ENCODE measurements at places on chromosomes 4 and X.
A peak's percentile ranks its signal among the peaks of the same experiment; 100 is the strongest.

- peak; percentile 52 for DNase-seq
Measured at GRCh38 chr4:123616951-123617461, 220.4 kb downstream of the SPRY1 start.

DNA sequence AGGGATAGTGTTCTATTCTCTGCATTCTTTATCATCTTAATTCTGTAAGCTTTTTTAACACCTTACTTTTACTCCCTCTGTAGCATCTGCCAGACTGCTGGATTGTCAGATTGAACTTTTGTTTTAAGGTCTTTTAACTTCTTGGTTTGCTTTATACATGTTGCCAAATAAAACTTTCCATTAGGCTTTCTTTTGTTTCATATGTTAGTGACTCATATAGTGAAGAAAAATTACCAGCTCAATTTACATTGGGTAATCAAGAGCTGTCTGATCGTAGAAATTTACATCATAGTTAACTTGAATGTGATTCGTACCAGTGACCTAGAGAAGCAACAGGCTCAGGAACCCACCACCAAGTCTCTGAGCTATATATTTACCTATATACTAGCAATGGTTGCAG lies 28.5 kb upstream of the KLHL4 start:
- no peak for DNase-seq

GRCh38 chr4:113468165-113469022 lies 293.1 kb downstream of the CAMK2D start:
- peak; percentile 98 for DNase-seq

GRCh38 chr4:73451404-73451803 lies 15.4 kb downstream of the AFP start:
- DNase-seq, result no peak

DNA sequence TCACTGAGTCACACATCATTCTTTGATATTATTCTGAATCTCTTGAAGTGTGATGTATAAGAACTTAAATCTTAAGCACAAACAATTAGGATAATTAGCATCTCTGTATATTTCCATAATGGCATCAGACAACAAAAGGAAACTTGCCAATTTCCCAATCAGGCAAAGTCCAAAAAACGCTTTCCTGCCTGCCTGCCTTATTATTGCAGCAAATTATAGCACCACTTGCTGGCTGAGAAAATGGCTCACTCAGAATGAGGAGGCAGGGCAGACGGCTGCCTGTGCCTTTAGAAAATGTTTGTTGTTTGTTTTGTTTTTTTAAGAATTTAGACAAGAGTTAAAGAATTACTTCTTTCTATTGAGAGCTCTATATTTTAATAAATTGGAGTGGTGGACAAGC lies 27.7 kb upstream of the NR3C2 start:
- no peak for DNase-seq

DNA sequence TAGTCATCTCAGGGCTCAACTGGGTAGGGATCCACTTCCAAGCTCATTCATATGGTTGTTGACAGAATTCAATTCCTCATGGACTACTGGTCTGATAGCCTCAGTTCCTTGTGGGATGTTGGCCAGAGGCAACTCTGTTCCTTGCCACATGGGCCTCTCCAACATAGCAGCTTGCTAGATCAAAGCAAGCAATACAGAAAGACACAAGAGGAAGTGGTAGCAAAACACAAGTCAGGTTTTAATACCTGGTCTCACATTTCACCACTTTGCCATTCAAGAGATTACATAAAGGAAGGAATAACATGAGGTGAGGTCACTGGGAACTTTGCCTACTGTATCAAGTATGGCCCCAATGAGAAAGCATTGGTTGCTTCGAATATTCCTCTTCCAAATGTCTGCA lies 79.2 kb downstream of the PRSS12 start:
- no peak for DNase-seq

GRCh38 chr4:114108869-114109268 lies 129.4 kb upstream of the ARSJ start:
- no peak for DNase-seq

- no peak for DNase-seq
Measured at GRCh38 chr4:109113521-109113920, 188.9 kb downstream of the COL25A1 start.

Measured in islet precursor cell (in vitro differentiated cells).